ENCODE measurements at places on chromosomes 6 and 20.

- DNase-seq: no peak
Observed at GRCh38 chr6:121677571-121677970, 242.1 kb downstream of the GJA1 start.

GRCh38 chr20:64151633-64152530, 12.4 kb upstream of the MYT1 start:
- no peak for DNase-seq

GRCh38 chr20:52828199-52828598, 144.0 kb upstream of the TSHZ2 start:
- DNase-seq: no peak

DNA sequence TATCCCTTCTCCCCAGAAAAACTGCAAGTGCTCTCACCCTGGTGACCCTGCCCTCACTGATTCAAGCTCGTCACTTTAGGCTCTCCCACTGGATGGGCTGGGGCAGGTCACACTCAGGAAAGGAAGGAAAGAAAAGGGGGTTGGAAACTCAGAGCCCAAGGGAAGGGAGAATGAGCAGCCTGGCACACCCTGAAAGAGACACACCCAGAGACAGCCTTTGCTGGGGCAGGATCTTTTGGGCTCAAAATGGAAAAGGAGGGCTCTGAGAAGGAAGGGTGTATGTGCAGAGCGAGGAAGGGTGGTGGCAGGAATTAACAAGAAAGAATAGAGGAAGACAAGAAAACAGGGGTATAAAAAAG, 2.5 kb downstream of the PPP1R18 start:
- no peak for DNase-seq

DNA sequence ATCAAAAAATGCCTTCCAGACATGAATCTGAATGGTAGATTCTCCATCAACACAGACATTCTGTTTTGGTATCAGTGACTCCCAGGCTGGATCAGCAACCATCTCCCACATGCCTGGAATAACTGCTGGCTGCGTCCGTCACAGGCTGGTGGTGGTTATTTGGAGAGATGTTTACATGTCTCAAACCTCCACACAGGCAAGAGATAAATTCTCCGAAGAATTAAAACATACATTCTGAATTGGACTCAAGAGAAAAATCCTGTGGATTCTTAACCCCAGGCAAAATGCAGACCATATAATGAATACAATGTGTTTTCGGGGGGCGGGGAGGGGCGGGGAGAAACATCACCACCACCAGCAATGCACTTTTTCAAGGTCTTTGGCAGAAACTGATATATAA, 108.2 kb downstream of the THBS2 start:
- no peak for DNase-seq

DNA sequence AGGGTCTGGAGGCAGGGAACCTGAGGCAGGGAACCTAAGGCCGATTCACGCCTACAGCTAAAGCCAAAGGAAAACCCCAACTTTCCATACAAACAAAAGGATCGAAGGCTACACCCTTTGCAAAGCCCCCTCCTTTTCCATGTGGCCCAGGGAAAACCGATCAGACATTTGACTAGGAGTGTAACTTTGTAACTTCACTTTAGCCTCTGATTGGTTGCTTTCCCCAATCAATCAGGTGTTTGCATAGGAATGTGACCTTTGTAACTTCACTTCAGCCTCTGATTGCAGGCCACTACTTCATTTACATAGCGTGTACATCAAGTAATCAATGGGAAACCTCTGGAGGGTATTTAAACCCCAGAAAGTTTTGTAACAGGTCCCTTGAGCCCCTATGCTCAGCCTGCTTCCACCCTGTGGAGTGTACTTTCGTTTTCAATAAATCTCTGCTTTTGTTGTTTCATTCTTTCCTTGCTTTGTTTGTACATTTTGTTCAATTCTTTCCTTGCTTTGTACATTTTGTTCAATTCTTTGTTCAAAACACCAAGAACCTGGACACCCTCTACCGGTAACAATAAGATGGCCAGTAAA, 43.3 kb downstream of the CHD6 start:
- no peak for DNase-seq

DNA sequence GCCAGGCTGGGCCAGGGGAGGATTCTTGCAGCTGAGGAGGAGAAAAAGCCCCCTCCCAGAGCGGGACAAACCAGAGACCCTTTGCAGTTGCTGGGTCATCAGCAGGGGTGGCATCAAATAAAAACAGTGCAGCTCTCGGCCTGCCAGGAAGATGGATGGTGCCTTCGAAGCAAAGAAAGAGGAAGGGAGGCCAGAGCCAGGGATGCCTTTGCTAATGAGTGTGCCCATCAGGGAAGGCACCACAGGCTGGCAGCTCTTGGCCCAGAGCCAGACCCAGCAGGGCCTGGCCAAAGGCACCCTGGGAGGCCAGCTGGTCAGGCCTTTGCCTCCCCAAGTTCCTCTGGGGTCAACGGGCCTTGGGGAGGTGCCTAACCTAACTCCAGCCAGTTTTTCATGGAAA, 26.3 kb upstream of the ZNF318 start:
- no peak for DNase-seq

DNA sequence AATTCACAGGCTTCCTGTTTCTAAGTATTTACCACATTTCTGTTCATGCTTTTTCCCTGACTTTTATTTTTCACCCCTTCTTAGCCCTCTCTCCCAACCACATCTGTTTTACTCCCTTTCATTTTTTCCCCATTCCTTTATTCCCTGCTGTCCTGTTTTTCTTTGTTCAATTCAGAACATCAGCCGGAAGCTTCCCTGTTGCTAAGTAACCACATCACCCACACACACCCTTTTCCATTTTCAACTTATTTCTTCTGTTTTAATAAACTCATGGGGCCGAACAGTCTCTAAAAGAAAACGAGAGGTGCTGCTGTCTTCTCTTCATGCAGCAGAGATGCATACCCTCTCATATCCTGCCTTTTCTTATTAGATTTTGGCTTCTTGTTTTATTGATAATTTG, 53.5 kb upstream of the CEP85L start:
- DNase-seq: no peak

DNA sequence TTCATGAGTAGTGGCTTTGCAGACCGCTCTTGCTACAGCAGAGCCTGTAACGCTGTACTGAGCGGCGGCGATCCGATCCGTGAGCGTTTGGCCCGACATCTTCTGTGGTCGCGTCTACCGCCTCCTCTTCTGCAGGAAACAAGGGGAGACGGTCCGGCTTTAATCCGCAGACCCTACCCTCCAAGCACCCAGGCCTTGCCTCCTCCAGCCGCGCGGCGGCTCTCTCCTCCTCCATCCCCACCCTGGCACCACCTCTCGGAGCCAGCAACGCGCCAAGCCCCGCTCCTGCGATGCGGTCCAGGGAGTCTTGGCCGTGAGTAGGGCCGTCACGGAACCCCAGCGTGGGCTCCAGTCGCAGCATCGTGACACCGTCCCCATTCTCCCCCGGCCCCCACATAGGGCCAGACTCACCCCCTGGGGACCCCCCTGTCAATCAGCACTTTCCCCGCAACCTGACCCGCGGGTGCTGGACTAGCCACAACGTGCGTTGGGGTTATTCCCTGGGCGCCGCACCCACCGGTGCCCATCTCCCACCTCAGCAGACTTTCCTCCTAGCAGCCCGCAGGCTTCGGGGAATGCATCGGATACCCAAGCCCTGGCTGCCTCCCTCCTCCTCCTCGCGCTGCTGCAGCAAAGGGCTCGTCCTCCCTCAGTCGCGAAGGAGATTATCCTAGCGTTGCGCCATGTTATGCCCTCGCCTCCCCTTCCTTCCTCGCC, 914 bp downstream of the SNAP91 start:
- no peak for DNase-seq

DNA sequence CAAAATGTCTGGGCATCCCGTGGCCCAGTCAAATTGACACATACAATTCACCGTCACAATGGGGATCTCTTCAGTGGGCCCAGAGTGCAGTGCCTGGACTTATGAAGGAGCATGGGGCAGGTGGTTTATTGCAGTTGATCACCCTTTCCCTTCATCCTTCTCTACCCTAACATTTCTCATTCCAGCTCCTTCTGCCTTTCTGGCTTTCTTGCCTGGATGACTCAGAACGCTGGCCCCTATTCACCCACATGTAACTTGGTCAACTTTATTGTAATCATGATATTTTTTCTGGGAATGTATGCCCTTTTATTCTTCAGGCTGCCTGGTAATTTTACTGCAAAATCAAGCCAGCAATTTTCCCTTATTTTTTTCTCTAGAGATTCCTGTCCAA, 179.9 kb upstream of the DTNBP1 start:
- DNase-seq: no peak

GRCh38 chr6:83920017-83920416, 60.5 kb downstream of the CYB5R4 start:
- no peak for DNase-seq

All from esophagus squamous epithelium (tissue), 5 donors.